ENCODE measurements at places on chromosomes 12 and 14. TPM values are rescaled to one million over a fixed set of nuclear protein-coding genes. Genes with fewer than 3 reads are reported as not detected.

- no peaks in the 10 kb centered on the region for H3K4me1 ChIP-seq
- H3K27me3 ChIP-seq = no peaks in the 10 kb centered on the region
- H3K4me3 ChIP-seq = no peak overlapping the region
- DNase-seq = no peak
Measured at GRCh38 chr14:66624336-66624937, 116.5 kb downstream of the GPHN start.

GRCh38 chr14:77892381-77892871, 92.5 kb downstream of the ADCK1 start:
- no peak overlapping the region for H3K4me3 ChIP-seq
- no peaks in the 10 kb centered on the region for H3K4me1 ChIP-seq
- no peak overlapping the region for H3K27ac ChIP-seq
- peaks cover 5% of the 10 kb centered on the region for H3K36me3 ChIP-seq

- no peak for DNase-seq
- no peaks in the 10 kb centered on the region for H3K36me3 ChIP-seq
- no peak overlapping the region for H3K4me3 ChIP-seq
Measured at GRCh38 chr12:79454338-79454843, 236.4 kb downstream of the PAWR start.

DNA sequence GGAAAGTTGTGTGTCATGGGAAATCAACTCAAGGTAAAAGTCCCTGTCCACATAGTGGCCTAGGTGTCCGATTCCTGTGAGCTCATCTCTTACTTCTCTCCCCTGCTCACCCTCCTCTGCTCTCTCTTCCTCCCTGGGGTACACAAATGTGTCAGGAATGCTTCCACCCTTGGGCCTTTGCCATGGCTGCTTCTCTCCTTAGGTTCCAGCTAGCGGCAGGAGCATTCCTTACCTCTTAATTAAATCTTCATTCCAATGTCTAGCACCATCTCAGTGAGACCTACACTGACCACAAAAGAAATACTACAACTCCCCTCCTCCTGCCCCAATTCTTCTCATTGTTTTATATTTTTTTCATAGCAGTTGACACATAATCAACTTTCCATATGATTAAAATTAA, 298.6 kb downstream of the PDZRN4 start:
- H3K27me3 ChIP-seq = no peaks in the 10 kb centered on the region
- H3K4me1 ChIP-seq = no peaks in the 10 kb centered on the region
- H3K27ac ChIP-seq = no peak overlapping the region
- no peaks in the 10 kb centered on the region for H3K36me3 ChIP-seq

GRCh38 chr12:95700316-95700785, 90.2 kb downstream of the NTN4 start:
- H3K4me3 ChIP-seq = no peak overlapping the region
- no peaks in the 10 kb centered on the region for H3K36me3 ChIP-seq
- H3K4me1 ChIP-seq = no peaks in the 10 kb centered on the region
- no peak overlapping the region for H3K27ac ChIP-seq

The NCOR2 gene
- total RNA-seq = 139 TPM
